Activated CD8-positive, alpha-beta memory T cell treated with anti-CD3 and anti-CD28 coated beads for 1 hour (primary cell): ENCODE measurements at places on chromosomes 7 and 10.

- DNase-seq, result no peak
Observed at GRCh38 chr7:156927571-156928405, 21.7 kb upstream of the NOM1 start.

GRCh38 chr7:26590709-26591108 lies 273.7 kb downstream of the SKAP2 start:
- no peak for DNase-seq

- no peak for DNase-seq
Observed at GRCh38 chr7:130345136-130345535, 520 bp downstream of the CPA5 start.

DNA sequence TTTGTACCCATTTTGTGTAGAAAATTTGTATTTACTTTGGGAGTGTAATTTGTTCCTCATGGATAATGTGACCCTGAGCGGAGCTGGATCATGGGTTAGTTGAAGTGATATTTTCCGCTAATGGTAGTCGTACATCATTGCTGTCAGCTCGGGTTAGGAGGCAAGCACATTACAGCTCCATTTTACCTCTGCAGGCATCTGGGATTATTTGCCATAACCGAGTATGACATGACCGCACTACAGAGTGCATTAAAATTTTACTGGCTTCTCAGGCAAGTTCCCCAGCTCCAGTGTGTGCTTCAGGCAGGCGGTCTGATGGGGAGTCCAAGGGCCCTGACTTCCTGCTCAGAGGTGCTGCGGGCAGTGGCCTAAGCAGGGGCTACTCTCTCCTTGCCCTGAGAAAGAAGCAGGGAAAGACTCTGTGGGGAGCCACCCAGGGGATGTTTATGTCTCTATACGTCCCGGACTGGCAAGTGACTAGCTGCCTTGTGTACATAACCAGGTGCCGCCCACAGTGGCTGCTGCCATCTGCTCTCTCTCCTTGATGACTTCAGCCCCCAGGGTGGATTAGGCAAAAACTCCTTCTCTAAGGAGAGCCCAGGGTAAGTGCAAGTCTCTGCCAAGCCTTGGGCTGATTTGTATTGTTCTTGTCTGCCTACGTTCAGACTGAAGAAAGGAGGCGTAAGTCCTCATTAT lies 685.3 kb upstream of the GALNT17 start:
- no peak for DNase-seq

- no peak for DNase-seq
Observed at GRCh38 chr7:69276011-69276729, 322.1 kb upstream of the AUTS2 start.
